ENCODE measurements at places on chromosomes 16 and 17.
A peak's percentile ranks its signal among the peaks of the same experiment; 100 is the strongest.

- no peak overlapping the region for H3K4me3 ChIP-seq
- H3K27me3 ChIP-seq: no peaks in the 10 kb centered on the region
- DNase-seq: no peak
- H3K4me1 ChIP-seq: peaks cover 20% of the 10 kb centered on the region
Measured at GRCh38 chr16:3810198-3810664, 70.3 kb downstream of the CREBBP start.

DNA sequence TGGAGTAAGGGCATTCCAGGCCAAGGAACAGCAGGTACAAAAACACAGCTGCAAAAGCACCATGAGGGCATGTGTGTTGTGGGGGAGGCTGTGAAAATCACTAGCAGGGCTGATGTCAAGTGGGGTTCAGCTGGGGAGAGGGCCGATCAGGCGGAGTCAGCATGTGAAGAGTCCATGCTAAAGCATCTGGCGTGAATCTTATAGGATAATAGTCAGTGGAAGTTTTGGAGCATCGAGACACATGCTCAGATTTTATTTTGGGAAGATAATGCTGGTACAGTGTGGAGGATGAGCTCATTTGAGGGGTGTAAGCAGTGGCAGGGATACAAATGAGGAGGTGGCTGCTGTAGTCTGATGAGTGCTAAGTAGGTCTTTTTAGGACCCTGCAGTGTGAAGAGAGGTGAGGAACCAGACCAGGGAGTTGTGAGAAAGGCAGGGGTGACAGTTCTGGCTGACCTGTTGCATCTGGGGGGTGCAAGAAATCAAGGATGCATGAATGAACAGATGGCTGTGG is 30.3 kb downstream of the MMD start:
- H3K36me3 ChIP-seq: peaks cover 26% of the 10 kb centered on the region
- peak overlapping the region; percentile 6 for H3K27ac ChIP-seq
- H3K4me3 ChIP-seq: no peak overlapping the region
- H3K4me1 ChIP-seq: peaks cover 51% of the 10 kb centered on the region

GRCh38 chr17:17641621-17642409 is 39.4 kb upstream of the RAI1 start:
- H3K4me3 ChIP-seq: no peak overlapping the region
- H3K36me3 ChIP-seq: no peaks in the 10 kb centered on the region
- peaks cover 12% of the 10 kb centered on the region for H3K27me3 ChIP-seq
- H3K27ac ChIP-seq: no peak overlapping the region
- peaks cover 8% of the 10 kb centered on the region for H3K4me1 ChIP-seq

DNA sequence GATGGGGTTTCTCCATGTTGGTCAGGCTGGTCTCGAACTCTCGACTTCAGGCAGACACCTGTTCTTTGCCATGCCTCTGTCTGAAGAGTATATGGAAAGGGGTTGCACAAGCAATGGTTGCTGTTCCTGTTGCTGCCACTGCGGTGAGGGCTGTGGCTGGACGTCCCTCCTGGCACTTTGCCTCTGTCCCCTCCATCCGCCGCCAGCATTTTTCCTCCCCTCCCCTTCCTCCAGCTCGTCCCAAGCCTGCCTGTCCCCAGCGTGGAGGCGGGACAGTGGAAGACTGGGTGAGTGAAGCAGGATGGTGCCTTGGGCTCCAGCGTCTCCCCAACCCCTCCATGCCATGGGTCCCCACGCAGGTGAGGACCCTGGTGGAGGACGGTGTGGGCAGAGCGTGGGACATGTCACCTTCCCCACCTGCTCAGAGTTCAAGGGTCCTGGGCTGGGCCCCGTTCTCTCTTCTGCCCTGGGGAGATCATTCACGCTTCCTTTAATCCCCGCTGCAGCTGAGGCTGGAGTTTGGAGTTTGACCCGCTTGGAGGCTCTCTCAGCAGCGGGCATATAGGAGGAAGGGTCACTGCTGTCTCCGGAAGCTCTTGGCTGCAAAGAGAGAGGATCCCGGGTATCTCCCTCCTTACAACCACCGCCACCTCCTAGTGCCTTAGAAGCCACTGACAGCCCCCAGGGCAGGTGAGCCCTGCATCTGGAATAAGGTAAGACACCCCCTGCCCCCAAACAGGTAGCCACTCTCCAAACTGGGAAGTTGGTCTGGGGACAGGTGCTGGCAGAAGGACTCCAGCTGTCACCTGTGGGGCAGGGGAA is at the start of gene SLC5A11:
SLC5A11 (plus strand) TSS at position 238 of the 822 bp plus-strand sequence. CDS start 12,681 bp downstream, outside the sequence.
- H3K36me3 ChIP-seq: no peaks in the 10 kb centered on the region
- H3K27me3 ChIP-seq: peaks cover 9% of the 10 kb centered on the region
- no peak within 1 kb of the TSS for H3K4me3 ChIP-seq
- no peak within 1 kb of the TSS for H3K27ac ChIP-seq
- no peaks in the 10 kb centered on the region for H3K4me1 ChIP-seq

DNA sequence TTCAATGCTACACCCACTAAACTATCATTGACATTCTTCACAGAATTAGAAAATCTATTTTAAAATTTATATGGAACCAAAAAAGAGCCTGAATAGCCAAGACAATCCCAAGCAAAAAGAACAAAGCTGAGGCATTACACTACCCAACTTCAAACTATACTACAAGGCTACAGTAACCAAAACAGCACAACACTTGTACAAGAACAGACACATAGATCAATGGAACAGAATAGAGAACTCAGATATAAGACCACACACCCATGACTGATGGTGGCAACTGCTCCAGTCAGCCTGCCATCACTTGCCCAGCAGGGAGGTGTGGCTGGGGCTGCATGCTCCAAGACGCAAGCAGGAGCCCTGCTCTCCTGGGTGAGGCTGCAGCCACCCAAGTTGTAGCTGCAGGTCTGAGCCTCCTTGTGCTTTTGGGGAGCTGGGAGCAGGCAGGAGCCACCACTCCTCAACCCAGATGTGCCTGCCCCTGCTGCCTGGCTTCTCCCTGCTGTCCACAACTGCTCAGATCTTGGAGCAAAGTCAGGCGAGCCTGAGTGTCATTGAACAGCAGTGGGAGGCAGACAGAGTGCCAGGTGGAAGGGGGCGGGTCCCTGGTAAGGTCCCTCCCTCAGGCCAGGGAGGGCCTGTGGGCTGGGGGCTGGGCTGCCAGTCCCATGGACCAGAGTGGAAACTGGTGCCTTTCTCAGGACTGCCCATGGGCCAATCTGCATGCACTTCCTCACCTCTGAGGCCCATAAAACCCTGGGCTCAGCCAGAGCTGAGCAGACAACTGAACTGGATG is 24.7 kb downstream of the SSH2 start:
- H3K4me1 ChIP-seq: no peaks in the 10 kb centered on the region
- no peak for DNase-seq
- no peak overlapping the region for H3K27ac ChIP-seq
- no peak overlapping the region for H3K4me3 ChIP-seq
- H3K27me3 ChIP-seq: peaks cover 5% of the 10 kb centered on the region

DNA sequence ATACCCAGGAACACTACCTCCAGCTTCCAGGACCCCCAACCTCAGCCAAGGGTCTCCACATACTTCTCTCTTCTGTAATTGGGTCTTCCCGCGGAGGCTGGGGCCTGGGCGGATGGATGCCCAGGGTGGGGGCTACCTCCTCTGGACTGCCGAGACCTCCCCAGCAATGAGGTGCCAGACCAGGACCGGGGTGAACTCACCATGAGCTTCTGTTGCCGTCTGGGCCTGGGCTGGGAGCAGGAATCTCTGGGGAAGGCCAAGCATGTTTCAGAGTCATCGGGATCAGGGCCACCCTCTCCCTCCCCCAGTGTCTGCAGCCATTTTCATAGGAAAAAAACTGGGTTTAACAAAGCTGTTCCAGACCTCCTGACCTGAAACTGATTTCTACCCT is 10.3 kb upstream of the BAHCC1 start:
- H3K4me3 ChIP-seq: peak overlapping the region; percentile 69
- no peak overlapping the region for H3K27ac ChIP-seq
- DNase-seq: no peak
- no peaks in the 10 kb centered on the region for H3K27me3 ChIP-seq
- H3K4me1 ChIP-seq: peaks cover 57% of the 10 kb centered on the region

GRCh38 chr16:20806168-20807050 is at the start of the genes ERI2 and REXO5:
Gene ERI2 (minus strand): TSS chr16:20806472. CDS start chr16:20806430, 42 bp downstream.
Gene REXO5 (plus strand): TSS chr16:20806527. CDS start chr16:20806954, 427 bp downstream.
- H3K4me1 ChIP-seq: peaks cover 37% of the 10 kb centered on the region
- peaks cover 5% of the 10 kb centered on the region for H3K27me3 ChIP-seq
- peak within 1 kb of the TSS; percentile 97 for H3K4me3 ChIP-seq
- H3K36me3 ChIP-seq: peaks cover under 1% of the 10 kb centered on the region
- peak; percentile 93 for DNase-seq

GRCh38 chr17:48143629-48144028 is 36.1 kb downstream of the SNX11 start:
- peaks cover 33% of the 10 kb centered on the region for H3K4me1 ChIP-seq
- H3K36me3 ChIP-seq: no peaks in the 10 kb centered on the region
- no peak overlapping the region for H3K4me3 ChIP-seq
- DNase-seq: no peak
- peaks cover 8% of the 10 kb centered on the region for H3K27me3 ChIP-seq

GRCh38 chr17:76088041-76088867 is 9.3 kb downstream of the ZACN start:
- H3K4me3 ChIP-seq: no peak overlapping the region
- H3K27ac ChIP-seq: no peak overlapping the region
- H3K4me1 ChIP-seq: peaks cover 9% of the 10 kb centered on the region

- peaks cover 10% of the 10 kb centered on the region for H3K36me3 ChIP-seq
- peaks cover 34% of the 10 kb centered on the region for H3K4me1 ChIP-seq
- no peak overlapping the region for H3K27ac ChIP-seq
- peaks cover 4% of the 10 kb centered on the region for H3K27me3 ChIP-seq
Measured at GRCh38 chr17:82204831-82205719, 7.6 kb downstream of the CCDC57 start.

DNA sequence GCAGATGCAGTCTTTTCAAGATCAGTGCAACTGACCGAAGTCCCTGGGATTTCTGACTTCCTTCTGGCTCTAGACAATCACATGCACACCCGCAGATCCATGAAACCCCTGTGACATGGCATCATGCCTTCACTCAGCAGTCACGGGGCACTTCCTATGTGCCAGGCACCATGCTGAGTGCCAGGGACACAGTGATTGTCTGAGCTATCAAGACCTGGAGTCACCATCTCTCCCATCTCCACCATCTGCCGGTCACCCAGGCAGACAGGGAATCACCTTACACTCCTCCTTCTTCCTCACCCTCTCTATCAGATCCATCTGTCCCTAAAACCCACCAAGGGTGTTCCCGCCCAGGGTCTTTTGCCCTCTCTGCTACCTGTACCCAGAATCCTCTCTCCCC is 5.3 kb downstream of the BEAN1 start:
- peaks cover 62% of the 10 kb centered on the region for H3K27me3 ChIP-seq
- H3K36me3 ChIP-seq: no peaks in the 10 kb centered on the region
- H3K27ac ChIP-seq: no peak overlapping the region
- peaks cover 37% of the 10 kb centered on the region for H3K4me1 ChIP-seq
- no peak for DNase-seq

DNA sequence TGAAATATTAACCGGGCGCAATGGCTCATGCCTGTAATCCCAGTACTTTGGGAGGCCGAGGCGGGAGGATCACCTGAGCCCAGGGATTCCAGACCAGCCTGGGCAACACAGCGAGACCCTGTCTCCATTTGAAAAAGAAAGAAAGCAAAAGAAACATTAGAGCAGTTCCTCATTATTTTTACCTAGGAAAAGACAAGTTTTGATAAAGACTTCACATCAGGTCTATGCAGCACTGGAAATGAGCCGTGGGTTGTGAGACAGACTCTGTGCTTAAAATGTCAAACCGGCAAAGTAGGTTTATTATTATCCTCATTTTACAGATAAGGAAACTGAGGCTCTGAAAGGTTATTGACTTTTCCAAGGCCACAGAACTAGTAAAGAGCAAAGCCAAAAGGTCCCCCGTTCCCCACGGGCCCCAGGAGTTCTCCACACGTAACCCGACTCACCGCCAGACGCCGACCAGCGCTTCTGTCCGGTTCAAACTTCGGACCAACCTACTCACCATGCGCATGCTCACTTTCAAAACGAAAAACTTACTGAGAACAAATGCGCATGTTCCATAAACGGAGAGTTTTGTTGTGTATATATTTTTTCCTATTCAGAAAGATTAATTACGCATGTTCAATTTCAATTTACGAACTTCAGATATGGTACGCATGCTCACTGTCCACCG is 356 bp downstream of the TUBD1 start:
- peaks cover 23% of the 10 kb centered on the region for H3K36me3 ChIP-seq
- peak overlapping the region; percentile 97 for H3K4me3 ChIP-seq
- no peaks in the 10 kb centered on the region for H3K27me3 ChIP-seq

DNA sequence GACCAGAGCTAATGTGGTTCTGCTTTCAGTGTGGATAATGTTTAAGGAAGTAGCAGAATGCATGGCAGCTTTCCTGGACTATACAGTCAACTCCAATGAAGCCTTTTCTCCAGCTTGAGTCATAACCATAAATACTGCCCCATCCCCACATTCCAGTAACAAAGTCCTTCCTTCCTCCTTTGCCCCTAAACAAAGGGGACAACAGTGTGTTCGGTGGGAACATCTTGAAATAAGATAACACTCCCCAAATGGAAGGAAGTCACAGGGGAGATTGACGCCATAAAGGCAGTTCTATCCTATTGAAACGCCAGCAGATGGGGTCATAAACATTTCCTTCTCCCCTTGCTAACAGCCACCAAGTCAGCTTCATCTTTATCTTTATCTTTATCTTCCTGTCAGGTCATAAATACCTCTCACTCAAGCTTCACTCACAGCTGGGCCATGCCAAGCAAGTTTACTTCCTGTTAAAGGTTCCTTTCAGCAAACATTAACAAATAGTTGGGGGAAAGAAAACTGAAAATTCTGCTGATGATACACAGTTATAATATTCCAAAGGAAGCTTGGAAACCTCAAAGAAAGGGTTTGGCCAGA is 136.7 kb downstream of the SNX11 start:
- peak overlapping the region; percentile 51 for H3K4me3 ChIP-seq
- no peak for DNase-seq
- no peaks in the 10 kb centered on the region for H3K27me3 ChIP-seq
- H3K27ac ChIP-seq: peak overlapping the region; percentile 99

- H3K36me3 ChIP-seq: peaks cover 70% of the 10 kb centered on the region
- no peak overlapping the region for H3K4me3 ChIP-seq
Measured at GRCh38 chr16:71927787-71928186, 32.5 kb downstream of the IST1 start.

DNA sequence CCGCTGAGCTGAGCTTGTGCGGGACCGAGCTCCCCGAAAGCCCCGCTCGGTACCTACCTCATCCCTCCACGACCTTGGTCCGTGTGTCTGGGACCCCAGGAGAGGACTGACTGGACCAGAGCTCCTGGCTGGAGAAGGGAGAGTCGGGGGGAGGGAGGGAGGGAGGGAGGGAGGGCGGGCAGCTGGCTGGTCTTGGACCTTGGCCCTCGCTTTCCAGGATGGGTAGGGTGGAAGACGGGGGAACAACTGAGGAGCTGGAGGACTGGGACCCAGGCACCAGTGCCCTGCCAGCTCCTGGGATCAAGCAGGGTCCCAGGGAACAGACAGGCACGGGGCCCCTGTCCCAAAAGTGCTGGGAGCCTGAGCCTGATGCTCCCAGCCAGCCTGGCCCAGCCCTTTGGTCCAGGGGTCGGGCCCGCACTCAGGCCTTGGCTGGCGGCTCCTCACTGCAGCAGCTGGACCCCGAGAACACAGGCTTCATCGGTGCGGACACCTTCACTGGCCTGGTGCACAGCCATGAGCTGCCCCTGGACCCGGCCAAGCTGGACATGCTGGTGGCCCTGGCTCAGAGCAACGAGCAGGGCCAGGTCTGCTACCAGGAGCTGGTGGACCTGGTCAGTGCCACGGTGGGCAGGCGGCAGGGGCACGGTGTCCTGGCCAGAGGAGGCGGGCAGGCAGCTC is 553 bp downstream of the RHBDL1 start:
- peaks cover 18% of the 10 kb centered on the region for H3K4me1 ChIP-seq
- H3K27ac ChIP-seq: no peak overlapping the region
- DNase-seq: no peak
- peaks cover 18% of the 10 kb centered on the region for H3K27me3 ChIP-seq

GRCh38 chr17:75380315-75380714 is 25.2 kb downstream of the GRB2 start:
- H3K4me3 ChIP-seq: no peak overlapping the region
- no peaks in the 10 kb centered on the region for H3K27me3 ChIP-seq
- H3K27ac ChIP-seq: no peak overlapping the region
- no peaks in the 10 kb centered on the region for H3K4me1 ChIP-seq

All from nephron progenitor cell (in vitro differentiated cells).